ENCODE measurements at places on chromosomes 6 and 20. TPM values are rescaled to one million over a fixed set of nuclear protein-coding genes. Genes with fewer than 3 reads are reported as not detected.

DNA sequence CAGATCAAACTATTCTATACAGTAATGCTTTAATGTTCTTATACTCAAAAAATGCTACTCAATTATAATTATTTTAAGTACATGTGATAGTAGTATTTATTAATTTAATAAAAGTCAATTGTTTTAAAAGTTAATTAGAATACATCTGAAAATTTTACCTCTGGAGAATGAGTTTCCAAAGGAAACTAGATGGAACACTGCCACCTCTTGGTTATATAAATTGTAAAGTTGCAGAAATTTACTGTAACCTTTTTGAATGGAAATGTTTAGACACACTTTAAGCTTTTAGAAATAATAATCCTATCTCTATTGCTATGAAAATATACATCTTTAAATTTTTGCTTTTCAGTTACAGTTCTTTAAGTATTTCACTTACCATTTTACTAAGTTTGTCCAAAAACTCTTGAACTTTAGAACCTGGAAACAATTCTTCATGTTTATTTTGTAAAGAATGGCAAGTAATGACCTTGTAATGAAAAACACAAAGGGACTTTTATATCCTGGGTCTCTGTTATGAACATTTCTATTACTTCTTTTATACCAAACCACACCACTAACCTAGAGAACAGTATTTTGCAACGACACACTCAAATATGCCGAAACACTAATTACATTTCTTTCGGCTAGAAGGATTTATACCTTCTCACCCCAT, 10.9 kb upstream of the BMP5 start:
- DNase-seq: no peak

- DNase-seq: no peak
These were observed 15.2 kb downstream of the ZBP1 start for GRCh38 chr20:57605045-57605444.

DNA sequence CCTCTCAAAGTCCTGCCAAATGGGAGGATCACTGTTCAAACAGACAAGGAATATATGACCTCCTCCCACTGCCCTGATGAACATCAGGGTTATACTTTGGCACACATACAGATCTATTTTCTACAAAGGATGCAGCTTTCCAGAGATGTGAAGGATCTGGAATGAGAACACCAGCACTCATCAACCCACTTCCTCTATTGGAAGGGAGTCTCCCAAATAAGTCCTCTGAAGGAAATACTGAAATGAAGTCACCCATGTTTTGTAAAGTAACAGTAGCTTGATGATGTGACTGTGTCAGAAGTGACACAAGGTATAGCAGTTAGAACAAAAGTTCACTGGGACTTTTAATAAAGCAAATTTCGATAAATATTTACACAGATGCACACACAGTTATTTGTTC, 104.9 kb downstream of the OGFRL1 start:
- DNase-seq: no peak

- no peak for DNase-seq
These were observed 243.3 kb downstream of the SOX4 start for GRCh38 chr6:21836772-21837425.

DNA sequence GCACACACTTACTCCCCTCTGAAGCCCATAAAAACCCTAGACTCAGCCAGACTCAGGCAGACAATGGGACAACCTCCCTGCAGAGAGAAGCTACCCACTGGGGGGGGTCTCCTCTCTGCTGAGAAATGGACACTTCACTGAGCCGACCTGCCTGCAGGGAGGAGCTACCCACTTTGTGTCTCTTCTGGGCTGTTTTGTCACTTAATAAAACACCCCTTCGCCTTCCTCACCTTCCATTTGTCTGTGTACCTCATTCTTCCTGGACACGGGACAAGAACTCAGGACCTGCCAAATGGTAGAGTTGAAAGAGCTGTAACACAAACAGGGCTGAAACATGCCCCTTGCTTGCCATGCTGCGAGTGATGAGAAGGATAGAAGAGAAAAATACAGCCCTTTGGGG, 151.7 kb upstream of the HDDC2 start:
- DNase-seq: no peak

DNA sequence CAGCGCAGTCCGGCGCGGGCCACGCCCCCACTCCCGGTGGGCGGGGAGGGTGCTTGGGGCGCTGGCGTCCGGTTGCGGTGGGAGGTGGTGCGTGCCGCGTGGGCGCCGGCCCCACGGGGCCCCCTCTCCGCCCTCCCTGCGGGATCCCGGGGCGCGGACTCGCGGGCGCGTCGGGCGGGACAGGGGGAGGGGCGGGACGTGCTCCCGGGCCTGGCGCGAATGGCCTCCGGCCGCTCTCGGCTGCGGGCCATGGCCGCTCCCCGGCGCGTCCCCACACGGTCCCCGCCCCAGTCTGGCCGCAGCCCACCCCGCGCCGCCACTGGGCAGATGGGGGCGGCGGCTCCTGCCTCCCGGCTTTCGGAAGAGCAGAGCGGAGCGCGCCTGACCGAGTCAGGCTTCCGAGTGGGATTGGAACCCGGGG, 771 bp upstream of the PPP1R3G start:
- peak; percentile 62 for DNase-seq

- no peak for DNase-seq
These were observed 8.3 kb upstream of the TTPAL start for GRCh38 chr20:44467289-44467883.

DNA sequence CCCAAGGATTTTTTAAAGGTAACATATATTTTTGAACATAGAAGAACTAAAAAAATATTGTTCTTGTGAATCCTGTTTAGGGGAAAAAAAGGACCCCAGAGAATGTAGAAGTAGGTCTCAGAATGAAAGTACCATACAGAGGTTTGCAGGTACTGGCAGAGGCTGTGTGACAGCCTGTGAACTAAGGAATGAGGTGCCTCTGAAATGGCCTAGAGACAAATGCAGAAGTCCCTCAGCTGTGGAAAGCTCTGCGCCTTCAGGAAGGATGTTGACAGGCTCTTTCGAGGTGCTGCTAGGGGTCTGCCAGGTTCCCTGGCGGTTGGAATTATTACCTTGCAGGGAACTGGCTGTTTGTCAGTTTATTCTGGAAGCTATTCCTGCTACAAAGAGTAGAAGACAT, 8.6 kb upstream of the TUBB2B start:
- DNase-seq: no peak

GRCh38 chr6:149334682-149335160, 17.2 kb downstream of the TAB2 start:
- DNase-seq: no peak

DNA sequence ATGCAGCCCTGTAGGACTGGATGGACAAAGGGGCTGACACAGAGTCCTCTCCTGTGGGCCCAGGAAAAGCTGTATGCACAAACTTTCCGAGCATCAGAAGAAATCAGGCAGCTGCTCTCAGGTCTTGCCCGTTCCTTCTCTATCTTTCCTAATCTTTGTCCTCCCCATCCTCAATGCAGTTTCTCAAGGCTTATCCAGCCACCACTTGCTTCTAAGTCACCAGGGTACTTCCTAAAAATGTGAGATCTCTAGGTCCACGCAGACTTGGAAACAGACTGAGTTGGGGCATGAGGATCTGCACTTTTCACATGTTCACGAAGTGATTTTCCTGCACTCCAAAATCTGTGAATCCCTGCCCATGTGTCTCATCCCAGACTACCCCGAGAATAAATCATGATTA, 394.5 kb upstream of the SLC35B3 start:
- no peak for DNase-seq

DNA sequence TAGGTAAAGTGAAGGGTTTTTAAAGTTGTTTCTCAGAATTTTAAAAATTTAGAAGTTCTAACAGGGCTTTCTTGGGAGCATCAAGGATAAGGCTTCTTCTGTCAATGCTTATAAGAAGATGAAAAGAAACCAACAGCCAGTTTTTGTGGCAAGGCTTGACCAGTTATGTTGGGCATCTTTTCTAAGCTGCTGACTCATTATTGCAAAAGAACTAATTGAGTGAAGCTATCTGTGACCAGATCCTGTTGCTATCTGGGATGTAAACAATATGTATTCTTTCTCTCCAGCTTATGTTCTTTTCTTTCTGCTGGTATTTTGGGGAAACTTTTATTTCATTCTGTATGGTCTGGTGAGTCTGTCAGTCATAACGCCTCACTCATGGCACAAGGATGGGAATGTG, 643.8 kb downstream of the HDGFL1 start:
- no peak for DNase-seq

DNA sequence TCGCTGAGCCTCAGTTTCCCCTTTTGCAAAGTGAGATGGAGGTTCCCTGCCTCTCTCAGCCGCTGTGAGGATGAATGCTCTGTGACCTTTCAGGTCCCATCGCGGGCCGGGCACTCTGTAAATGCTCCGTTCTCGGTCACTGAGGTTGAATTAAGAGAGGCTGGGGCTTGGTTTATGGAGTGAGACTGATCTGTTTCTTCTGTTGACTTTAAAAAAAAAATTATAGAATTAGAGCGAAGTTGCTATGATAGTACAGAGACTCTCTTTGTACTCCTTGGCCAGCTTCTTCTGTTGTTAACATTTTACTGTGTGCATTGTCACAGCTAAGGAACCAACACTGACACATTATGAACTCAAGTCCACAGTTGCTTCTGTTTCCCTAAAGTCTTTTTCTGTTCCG, 64.4 kb downstream of the ADNP start:
- no peak for DNase-seq

GRCh38 chr20:3173610-3174441, 477 bp upstream of the LZTS3 start:
- peak; percentile 96 for DNase-seq

- DNase-seq: no peak
These were observed 17.8 kb upstream of the DCBLD1 start for GRCh38 chr6:117464700-117465099.

GRCh38 chr6:19369785-19370184, 467.4 kb upstream of the ID4 start:
- DNase-seq: no peak

GRCh38 chr20:5195655-5196054, 68.8 kb downstream of the CDS2 start:
- DNase-seq: no peak

GRCh38 chr6:157860505-157860991, 37.5 kb downstream of the SNX9 start:
- peak; percentile 73 for DNase-seq

DNA sequence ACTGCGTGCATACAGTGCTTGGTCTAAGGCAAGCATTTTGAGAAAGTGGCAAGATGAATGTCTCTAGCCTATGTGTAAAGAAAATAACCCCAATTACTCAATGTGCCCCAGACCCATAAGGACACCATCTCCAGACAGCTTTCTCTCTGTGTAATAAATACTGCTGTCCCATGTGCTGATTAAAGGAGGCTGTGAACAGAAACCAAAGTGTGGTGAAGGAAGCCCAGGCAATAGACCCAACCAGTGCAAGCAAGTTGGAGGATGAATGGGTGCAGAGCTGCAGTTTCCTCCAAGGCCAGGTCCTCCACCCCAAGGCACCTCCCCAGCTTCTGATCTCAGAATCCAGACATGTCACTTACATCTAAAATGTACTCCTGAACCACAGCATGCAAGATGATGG, 60.6 kb downstream of the TRAM2 start:
- DNase-seq: no peak

DNA sequence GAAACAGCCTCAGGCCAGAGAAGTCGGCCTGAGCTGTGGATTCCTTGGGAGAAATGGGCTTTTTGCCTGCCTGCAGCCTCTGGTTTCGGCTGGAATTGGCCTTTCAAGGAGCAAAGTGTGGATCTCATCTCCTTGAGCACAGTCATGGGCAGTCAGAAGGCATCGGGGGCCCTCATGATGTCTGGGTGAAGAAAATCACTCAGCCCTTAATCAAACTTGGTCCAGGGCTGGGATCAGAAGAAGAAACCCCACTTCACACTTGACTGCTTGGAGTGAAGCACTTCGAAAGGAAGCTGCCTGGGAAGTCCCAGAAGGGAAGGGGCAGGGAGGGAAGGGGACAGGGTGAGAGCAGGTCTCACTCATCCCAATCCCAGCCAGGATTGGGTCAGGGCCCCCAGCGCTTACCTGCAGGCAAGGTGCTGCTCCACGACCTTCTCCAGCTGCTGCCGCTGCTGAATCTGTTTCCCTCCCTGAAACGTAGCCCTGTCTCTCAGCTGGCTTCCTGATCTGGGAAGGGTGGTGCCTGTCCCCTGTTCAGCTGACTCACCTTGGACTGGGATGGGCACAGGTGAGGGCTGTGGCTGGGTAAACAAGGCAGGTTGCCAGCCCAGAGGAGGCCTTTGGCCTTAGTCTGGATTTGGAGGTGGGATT, at the start of gene SDCBP2:
SDCBP2 (minus strand) TSS at position 460 of the 651 bp plus-strand sequence. CDS start 8,723 bp downstream, outside the sequence.
- DNase-seq: no peak

- DNase-seq: no peak
These were observed 84.6 kb downstream of the MAFB start for GRCh38 chr20:40604416-40604815.

DNA sequence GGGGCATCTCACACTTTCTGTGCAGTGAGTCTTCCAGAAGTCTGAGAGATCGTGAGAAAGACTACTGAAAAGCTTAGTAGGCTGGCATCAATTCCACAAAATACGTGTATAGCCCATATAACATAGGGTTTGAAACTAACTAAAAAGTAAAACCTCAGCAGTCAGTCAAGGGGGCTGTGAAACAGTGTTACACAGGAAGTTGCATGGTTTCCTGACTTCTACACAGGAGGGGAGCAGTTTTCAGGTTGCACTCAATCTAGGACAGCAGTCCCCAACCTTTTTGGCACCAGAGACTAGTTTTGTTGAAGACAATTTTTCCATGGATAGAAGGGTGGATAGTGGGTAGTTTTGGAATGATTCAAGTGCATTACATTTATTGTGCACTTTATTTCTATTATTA, 4.7 kb upstream of the LY86 start:
- DNase-seq: no peak

GRCh38 chr20:18394363-18394762, 72.5 kb downstream of the DZANK1 start:
- no peak for DNase-seq

Gene ARMH2
- not detected for polyA plus RNA-seq

Gene DZANK1
- 3.9 TPM for polyA plus RNA-seq

Gene GPSM3
- 6.2 TPM for polyA plus RNA-seq

Gene BCAS4
- polyA plus RNA-seq: 17.1 TPM

Gene RIPOR3
- polyA plus RNA-seq: 10.5 TPM

Gene ZBTB46
- polyA plus RNA-seq: 4.5 TPM

Gene MCCD1
- polyA plus RNA-seq: 325 TPM

Gene BAG2
- 2.7 TPM for polyA plus RNA-seq

Gene LY86
- polyA plus RNA-seq: 4.8 TPM

Gene C6orf118
- polyA plus RNA-seq: 0.67 TPM

Gene EBF4
- 8.8 TPM for polyA plus RNA-seq

All from kidney (tissue), 22 donors.